ENCODE measurements at places on chromosomes 12 and 14. TPM values are rescaled to one million over a fixed set of nuclear protein-coding genes. Genes with fewer than 3 reads are reported as not detected.

E2F7 gene
- total RNA-seq, result 1.7 TPM

CAPZA3 gene
- 0.72 TPM for total RNA-seq

GRCh38 chr14:25680934-25681333, 631.0 kb upstream of the STXBP6 start:
- no peak for DNase-seq

DNA sequence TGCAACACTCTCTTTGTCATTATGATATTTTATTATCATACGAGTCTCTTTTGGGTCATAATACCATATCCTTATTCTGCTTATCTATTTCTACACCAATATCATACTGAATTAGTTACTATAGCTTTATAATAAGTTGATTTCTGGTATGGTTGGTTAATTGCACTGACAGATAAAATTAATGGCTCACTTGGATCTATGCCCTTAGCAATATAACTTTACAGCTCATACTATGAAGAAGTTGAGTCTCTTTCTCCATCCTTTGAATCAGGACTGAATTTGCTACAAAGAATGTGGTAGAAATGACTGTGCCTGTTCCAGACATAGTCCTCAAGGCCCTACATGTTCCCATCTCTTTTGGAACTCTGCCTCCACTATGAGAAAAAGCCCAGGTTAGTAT, 139.7 kb upstream of the DYRK2 start:
- no peak for DNase-seq

GRCh38 chr12:3698218-3698974, 54.5 kb downstream of the CRACR2A start:
- DNase-seq, result peak; percentile 25

GRCh38 chr12:122250047-122250446, 16.2 kb downstream of the VPS33A start:
- DNase-seq, result no peak

Measured in umbilical cord (tissue), 2 donors.